ENCODE measurements at places on chromosomes 12 and 14. TPM values are rescaled to one million over a fixed set of nuclear protein-coding genes. Genes with fewer than 3 reads are reported as not detected.

PTPRB gene
- 3.4 TPM for total RNA-seq

TMPRSS12 gene
- not detected for total RNA-seq

RAB35 gene
- total RNA-seq = 19.9 TPM

FGD4 gene
- total RNA-seq = 0.59 TPM

MYRFL gene
- not detected for total RNA-seq

RDH16 gene
- not detected for total RNA-seq

ETFBKMT gene
- total RNA-seq = 1.3 TPM

SP1 gene
- 41.5 TPM for total RNA-seq

PRPH gene
- total RNA-seq = not detected

KCNC2 gene
- total RNA-seq = not detected

ACSS3 gene
- total RNA-seq = 2.6 TPM

CLEC9A gene
- total RNA-seq = 0.07 TPM

TRHDE gene
- 9.1 TPM for total RNA-seq

MMP17 gene
- 10.1 TPM for total RNA-seq

All from M059J (cell line).